ENCODE measurements at places on chromosomes 1 and 21.

DNA sequence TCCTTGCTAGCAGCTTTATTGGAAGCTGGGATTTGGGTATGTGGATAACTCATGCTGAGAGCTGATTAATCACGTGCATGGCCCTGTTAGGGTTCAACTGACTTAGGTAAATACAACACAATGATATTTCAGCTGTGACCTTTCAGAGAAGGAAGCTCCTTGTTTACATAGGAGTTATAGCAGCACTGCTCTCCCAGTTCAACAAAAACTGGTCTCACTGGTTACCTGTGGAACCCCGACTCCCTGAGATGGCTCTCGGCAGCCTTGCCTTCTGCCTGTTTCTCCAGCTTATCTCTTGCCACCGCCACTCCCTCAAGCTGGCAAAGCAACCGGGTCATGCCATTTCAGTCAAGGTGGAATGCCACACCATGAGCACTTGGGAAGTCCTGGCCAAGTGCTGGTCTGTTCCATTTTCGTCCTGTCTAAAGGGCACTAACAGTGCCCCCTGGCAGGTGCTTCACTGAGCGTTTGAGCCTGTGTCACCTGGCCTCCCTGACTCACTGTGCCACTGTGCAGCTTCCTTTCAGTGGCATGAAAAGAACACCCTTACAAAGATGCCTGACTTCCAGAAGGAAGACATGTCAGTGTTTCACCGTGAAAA is 31.6 kb downstream of the DOP1B start:
- no peak for DNase-seq

- no peak for DNase-seq
Measured at GRCh38 chr21:45236481-45236880, 51.2 kb downstream of the POFUT2 start.

DNA sequence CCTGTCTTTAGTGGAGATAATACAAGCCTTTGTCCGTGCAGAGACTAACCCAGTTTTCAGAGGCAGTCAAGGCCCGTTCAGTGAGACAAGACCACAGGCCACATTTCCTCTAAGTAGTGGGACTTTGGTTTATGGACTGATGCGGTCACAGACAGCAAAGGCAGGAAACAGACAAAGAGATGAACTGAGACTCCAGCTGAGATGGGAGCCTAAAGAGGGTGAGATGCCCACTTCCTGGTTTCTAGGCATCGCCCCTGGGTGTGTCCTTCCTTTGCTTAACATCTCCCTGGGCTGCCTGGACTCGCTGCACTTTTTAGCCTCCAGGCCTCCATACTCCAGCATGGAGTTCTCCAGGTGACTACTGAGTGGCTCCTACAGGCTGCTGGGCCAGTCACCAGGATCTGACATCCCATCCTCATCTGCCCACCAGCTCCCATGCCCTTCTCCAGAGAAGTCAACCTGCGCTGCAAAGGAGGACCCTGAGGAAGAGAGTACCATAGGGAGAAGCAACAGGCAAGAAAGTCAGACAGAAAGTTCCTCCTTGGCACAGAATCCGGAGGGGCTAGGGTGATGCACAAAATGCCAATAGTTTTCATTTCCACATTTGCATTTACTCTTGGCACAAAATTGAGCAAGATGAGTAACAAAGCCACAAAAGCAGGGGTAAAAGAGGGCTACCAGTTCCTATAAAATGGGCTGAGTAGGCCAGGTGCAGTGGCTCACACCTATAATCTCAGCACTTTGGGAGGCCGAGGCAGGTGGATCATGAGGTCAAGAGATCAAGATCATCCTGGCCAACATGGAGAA is 15.1 kb downstream of the THEMIS2 start:
- DNase-seq, result no peak

- no peak for DNase-seq
Measured at GRCh38 chr1:229907884-229908638, 159.0 kb upstream of the GALNT2 start.

GRCh38 chr1:37794372-37795339 is 1.0 kb downstream of the MANEAL start:
- no peak for DNase-seq

DNA sequence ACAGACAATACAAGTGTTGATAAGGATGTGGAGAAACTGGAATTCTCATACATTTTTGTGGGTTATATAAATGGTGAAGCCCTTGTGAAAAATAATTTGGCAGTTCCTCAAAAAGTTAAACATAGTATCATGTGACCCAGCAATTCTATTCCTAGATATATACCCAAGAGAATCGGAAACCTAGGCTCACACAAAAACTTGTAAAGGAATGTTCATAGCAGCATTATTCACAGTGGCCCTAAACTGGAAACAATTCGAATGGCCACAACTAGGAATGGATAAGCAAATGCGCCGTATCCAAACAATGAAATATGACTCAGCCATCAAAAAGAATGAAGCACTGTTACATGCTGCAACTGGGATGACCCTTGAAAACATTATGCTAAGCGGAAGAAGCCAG is 3.9 kb upstream of the CD247 start:
- DNase-seq, result no peak

DNA sequence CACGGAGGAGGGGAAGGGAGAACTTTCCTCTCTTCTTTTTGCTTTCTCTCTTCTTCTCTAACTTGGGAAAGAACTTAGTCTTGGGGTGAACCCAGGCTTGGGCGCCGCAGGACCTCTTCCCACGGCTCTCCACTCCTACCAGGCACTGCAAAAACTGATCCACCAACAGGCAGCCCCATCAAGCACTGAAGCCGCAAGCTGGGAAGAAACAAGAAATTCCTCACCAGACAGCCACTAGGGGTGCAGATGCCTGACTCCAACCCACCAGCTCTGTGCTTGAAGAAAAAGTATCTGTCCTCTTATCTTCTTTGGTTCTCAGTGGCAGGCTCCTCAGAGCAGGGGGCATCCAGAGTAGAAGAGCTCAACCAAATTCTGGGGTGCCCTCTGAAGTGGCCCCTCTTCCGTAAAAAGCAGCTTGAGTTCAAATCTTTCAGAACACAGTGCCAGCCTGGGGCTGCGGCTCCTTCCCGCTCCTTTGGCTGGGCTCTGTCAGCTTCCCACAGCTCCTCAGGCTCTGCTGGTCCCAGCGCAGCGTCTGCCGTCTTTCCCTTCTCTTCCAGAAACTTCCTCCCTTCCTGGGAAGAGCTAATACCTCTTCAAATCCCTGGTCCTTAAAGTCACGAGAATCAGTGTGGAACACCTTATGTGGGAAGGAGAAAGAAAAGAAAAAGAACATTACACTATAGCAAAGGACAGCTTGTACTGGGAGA is 2.4 kb downstream of the SLC41A1 start:
- DNase-seq, result peak; percentile 52

DNA sequence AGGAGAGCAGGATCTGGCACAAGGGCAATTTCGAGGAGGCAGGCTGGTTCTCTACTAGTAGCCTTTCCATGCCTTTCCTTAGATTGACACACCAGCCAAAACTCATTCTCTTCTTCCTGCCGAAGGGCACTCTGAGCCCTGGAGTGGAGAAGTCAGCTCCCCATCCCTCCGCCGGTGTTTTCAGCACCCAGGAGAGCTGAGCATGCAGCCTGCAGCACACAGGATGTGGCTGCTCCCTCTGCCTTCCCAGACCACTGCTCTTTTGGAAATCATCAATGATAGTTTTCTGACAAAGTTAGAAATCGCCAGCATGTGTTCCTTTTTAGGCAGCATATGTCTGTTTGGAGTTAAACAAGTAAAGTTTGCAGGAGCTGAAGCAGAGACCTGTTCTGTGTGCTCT is 11.7 kb downstream of the RNU5D-1 start:
- DNase-seq, result no peak

DNA sequence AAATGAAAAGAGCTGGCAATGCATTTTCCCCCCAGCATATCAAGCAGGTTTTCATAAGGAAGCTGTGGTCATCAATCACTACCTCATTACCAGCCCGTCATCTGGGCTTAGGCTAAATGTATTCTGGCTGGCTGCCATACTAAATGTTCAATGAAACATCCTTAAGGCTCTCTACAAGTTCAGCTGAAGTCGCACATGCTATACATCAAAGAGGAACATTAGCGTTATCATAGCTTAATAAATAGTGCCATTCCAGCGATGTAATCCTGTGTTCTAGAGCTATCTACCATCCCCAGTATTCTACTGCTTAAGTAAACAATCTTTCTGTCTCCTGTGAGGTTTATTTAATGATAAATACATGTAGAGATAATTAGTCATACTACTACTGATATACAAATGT is 288.8 kb downstream of the DPYD start:
- DNase-seq, result no peak

DNA sequence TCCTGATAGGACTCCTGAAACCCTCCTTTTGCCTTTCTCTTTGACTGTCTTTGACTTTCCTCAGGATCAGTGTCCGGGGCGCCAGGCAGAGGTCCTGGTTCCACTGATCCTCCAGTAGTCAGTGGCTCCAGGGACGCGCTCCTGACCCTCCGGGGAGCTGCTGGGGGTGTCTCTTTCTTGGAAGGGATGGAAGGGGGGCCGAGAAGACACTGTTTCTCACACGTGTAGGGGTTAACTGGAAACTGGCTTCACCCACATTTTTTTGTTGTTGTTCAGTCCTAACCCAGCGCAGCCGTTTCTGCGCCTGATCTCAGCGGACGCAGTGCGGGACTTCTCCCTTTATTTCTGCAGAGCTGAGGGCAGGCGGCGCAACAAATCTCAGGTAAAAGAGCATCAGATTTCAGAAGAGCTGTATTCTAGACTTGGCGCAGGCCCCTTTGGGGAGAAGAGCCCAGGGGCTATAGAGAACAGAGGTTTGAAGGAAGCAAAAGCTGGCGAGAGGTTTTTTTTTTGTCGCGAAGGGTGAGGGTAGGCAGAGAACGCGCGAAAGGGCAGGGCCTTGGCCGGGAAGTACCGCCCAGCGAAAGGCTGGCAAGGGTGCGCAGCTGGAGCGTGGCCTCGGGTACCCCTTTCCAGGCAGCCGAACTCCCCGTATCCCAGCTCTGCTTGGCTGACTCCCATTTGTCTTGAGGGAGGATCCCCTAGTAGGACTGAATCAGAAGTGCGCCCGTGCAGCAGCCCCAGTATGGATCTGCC is 4.3 kb upstream of the LHX9 start:
- DNase-seq, result no peak

DNA sequence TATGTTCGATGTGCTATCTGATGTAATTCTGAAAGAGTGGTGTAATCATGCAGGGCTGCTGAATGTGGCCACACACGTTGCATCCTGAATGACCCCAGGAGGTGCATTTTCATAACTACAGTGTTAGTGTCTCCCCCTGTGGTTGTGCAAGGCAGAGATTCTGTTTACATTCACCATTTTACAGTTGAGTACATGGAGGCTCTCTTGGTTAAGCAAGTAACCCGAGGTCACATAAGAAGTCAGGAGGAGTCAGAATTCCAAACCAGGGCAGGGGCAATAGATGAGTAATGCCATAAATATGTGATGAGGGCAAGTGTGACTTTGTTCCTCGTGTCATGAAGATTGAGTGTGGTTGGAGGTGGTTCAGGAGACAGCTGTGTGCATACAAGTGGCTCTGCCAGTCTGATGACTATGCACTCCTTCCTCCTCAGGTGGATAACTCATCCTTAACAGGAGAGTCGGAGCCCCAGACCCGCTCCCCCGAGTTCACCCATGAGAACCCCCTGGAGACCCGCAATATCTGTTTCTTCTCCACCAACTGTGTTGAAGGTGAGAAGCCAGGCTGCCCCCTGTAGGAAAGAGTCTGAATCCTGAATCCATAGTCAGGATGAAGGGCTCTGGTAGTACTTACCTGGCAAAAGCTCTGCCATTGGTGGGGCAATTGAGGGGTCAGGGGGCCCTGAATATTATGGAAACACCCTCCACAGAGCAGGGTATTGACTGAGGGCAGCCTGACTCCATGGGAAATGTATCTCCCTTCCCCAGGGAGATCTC is 9.3 kb downstream of the ATP1A2 start:
- no peak for DNase-seq

DNA sequence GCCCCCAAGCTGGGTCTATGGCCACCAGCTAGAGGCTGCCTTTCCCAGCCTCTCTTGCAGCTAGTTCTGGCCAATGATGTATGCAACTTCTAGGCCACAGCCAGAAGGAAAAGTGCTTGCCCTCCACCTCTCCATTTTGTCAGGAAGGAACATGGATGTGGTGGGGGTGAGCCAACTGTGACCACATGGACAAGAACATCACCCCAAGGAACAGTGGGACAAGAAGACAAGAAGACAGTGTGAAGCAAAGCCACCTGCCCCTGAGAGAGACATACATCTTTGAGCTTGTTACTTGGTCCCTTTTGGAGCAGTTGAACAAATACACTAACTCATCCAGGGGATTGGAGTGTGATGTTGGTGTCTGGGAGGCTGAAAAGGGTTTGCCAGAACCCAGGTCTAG is 105.8 kb upstream of the EDN2 start:
- DNase-seq, result no peak

DNA sequence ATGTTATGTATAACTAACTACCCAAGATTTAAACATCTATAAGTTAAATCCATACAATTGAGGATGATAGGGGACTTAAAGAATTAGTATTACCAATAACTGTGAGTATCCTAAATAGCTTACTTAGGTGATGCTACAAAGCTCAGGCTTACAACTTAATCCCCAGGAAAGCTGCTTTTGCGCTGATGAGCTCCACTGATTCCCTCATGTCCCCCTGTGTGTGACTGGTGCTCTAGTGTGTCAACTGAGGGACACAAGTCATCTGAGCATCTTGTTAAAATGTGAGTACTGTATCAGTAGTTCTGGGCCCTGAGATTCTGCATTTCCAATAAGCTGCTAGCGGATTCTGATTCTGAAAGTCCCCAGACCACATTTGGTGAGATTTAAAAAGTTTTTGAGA is 1458.8 kb downstream of the MRPL39 start:
- no peak for DNase-seq

GRCh38 chr1:116826818-116827606 is 72.8 kb downstream of the CD2 start:
- peak; percentile 34 for DNase-seq

GRCh38 chr1:169196161-169196560 is 89.7 kb downstream of the ATP1B1 start:
- no peak for DNase-seq

GRCh38 chr1:180177931-180178330 is 23.3 kb downstream of the QSOX1 start:
- no peak for DNase-seq

DNA sequence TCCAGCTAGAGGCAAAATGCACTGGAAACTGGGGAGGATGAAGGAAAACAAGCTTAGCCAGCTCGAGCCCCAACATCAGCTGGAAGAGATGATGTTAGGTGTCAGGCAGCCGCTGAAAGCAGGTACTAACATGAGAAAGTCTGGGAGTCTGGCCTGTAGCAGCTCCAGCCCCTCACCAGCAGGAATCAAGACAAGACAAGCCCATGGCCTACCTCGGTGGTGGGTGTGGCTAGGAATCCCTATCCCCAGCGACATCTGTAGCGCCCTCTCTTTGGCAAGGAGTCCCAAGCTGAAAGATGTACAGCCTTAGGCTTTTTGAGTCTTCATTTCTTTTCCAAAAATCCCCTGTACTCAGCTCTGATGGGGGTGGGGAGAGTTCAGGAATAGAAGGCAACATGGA is 2.6 kb downstream of the DLGAP3 start:
- no peak for DNase-seq

All from erythroblast (primary cell).